Fibroblast of lung (primary cell): ENCODE measurements at places on chromosomes 13 and 19.

- DNase-seq = no peak
Measured at GRCh38 chr19:48392860-48393558, 459 bp upstream of the GRIN2D start.

- peak; percentile 31 for DNase-seq
Measured at GRCh38 chr13:51731759-51732158, 72.2 kb downstream of the DHRS12 start.

GRCh38 chr19:17947815-17948513 lies 15.1 kb downstream of the CCDC124 start:
- peak; percentile 78 for DNase-seq

GRCh38 chr19:53246498-53246897 lies 8.2 kb downstream of the ZNF677 start:
- no peak for DNase-seq

GRCh38 chr19:5719274-5719960 lies 529 bp downstream of the LONP1 start:
- no peak for DNase-seq
